ENCODE measurements at places on chromosomes 13 and 19. TPM values are rescaled to one million over a fixed set of nuclear protein-coding genes. Genes with fewer than 3 reads are reported as not detected.

Gene ZNF491
- total RNA-seq = 1.4 TPM

DNA sequence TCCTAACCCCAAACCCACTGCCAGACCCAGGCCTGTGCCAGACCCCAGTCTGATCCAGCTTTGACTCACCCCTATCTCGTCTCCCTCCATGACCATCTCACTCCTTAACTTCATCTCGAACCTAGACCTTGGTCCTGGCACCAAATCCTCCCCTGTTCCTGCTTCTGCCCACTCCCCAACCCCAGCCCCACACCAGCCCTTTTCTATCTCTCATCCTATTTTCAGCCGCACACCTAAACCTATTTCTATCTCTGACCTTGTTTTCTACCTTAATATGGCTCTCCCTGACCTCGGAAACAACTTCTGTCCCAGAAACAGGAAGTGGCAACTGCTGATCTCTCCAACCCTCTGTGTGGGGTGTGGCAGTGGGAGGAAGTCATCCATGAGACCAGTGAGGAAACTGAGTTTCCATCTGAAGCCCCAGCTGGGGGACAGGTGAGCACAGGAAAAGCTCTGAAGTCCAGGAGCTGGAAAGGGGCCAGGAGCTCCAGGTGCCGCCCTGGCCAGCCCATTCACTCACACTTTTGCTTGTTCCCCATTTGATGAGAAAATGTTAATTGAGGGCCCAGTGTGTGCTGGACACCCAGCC lies 13.7 kb downstream of the PTH2 start:
- DNase-seq = peak; percentile 59

Gene CRB3
- 0.33 TPM for total RNA-seq

Gene TFDP1
- total RNA-seq = 153 TPM

GRCh38 chr13:70206671-70207070 lies 98.4 kb upstream of the KLHL1 start:
- DNase-seq = no peak

DNA sequence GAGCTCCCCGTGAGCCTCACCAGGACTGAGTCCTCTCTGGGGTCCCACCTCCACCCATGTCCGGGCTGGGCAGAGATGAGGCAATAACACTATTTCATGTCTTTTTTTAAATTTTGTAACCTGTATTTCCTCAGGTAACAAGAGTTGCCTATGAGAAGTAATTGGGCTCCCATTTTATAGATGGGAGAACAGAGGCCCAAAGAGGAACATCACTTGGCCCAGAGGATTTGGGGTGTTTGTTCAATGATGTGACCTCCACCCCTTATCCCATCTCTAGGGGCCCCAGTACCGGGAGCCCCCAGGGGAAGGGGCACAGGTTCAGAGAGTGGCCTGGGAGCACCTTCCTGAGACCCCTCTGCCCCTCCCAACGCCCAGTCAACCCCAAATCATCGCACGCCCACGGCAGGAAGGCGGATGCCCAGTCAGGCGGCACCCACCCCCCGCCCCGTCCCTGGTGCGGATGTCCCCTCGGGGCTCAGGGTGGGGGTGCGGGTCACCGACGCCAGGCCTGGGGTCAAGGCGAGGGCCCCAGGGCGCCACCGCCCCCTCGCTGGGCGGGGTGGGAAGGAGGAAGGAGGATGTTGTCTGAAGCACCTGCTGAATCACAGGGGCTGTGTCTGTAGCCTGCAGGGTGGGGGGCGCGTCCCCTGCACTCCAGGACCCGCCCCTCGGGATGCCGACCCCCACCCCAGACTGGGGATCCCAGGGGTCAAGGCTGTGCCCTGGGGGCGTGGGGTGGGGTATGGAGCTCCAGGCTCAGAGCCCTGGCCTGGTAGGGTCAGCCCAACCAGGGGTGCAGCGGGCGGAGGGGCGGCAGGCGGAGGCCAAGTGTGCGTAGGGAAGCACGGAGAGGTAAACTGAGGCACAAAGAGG lies 9.0 kb upstream of the CIRBP start:
- peak; percentile 54 for DNase-seq

GRCh38 chr19:50728084-50728737 lies 5.0 kb downstream of the CLEC11A start:
- peak; percentile 79 for DNase-seq

Gene NLRP9
- total RNA-seq = not detected

- DNase-seq = no peak
These were observed 15.5 kb upstream of the CABP5 start for GRCh38 chr19:48059331-48059730.

GRCh38 chr13:21964686-21965085 lies 293.8 kb downstream of the FGF9 start:
- no peak for DNase-seq

Gene FFAR1
- not detected for total RNA-seq

- DNase-seq = no peak
These were observed 154.2 kb downstream of the SUCLA2 start for GRCh38 chr13:47846886-47847285.

DNA sequence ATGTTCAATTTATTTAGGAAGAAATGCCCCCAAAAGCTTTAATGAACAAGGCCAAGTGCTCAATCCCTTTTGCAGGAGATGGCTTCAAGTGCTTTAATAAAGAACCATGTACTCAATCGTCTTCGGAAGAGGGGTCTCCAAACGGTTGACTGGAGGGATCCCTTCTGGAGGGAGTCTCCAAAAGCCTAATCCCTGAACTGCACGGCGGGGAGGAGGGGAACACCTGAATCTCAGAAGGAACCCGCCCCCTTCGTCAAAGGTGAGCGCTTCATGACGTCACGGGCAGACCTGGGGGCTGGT lies 505 bp downstream of the PAF1 start:
- DNase-seq = peak; percentile 84

GRCh38 chr13:107351305-107351704 lies 783.4 kb upstream of the ARGLU1 start:
- no peak for DNase-seq

DNA sequence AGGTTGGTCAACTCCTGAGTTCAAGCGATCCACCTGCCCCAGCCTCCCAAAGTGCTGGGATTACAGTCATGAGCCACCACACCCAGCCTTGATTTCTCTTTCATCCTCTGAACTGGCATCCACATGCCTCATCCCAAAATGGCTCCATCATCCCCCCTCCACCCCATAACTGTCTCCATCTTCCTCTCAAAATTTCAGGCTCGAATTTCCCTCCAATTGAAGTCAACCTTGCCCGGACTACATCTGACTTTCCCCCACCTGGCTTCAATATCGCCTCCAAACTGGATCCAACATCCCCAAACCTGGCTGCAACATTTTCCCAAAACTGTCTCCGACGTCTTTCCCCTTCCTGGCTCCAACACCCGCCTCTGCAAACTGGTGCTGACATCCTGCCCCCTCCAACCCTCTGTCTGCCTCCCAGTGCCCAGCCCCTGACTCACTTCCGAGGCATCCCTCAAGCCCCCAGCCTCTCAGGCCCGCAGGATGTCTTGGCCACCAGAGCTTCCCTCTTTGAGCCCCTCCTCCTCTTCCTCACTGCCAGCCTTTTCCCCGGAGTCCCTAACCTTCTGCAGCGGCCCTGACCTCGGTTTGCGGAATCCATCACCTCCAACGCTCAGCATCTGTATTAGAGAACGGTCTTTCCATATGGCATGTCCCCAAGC lies 943 bp downstream of the EXOC3L2 start:
- no peak for DNase-seq

- no peak for DNase-seq
These were observed 68.1 kb downstream of the GNG7 start for GRCh38 chr19:2634228-2634951.

DNA sequence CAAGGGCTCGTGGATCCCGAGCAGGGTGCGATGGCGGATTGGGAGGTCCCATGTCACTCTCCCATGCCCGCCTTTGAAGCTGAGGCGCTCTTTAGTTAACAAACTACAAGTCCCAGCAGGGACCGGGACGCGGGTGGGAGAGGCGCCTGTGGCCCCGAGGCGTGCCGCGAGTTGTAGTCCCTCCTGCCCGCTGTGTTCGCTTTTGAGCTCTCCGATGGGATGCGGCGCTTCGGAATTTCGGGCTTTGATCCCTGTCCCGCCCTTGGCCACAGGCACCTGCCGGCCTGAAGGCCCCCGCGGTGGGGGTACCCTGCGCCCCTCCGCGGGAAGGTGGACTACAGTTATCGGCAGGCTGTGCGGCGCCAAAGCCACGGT lies 11.0 kb downstream of the CYTH2 start:
- peak; percentile 43 for DNase-seq

Gene NANOS3
- total RNA-seq = 0.48 TPM

Gene CERS1
- not detected for total RNA-seq

GRCh38 chr19:1540365-1540925 lies 16.6 kb downstream of the PLK5 start:
- DNase-seq = no peak

GRCh38 chr13:51861723-51862300 lies at the start of gene CCDC70:
TSS of gene CCDC70 (plus strand) at chr13:51861969. CDS start at chr13:51865412, 3,443 bp downstream.
- no peak for DNase-seq
